ENCODE measurements at places on chromosomes 4 and X. TPM values are rescaled to one million over a fixed set of nuclear protein-coding genes. Genes with fewer than 3 reads are reported as not detected.

IQSEC2 gene
- 13.5 TPM for polyA plus RNA-seq

TNIP3 gene
- polyA plus RNA-seq, result 2.3 TPM

DNA sequence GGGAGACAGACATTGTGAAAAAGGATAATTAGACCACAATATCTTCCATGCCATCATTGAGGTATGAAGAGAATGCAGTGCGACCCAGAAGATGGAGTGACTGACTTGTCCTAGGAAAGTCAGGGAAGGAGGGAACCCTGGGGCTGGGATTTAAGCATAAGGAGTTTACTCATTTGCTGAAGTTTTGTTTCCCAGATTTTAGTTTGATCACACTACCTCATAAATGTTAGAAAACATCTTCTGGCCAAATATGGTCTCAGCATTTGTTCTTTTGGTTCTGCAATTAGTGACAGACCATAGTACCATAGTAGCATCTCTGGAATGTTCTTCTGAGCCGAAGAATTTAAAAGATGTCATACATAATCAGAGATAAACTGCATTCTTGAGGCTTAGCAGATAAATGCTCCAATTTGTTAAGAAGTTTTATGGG, 96.5 kb upstream of the PGRMC2 start:
- DNase-seq, result no peak

- DNase-seq, result no peak
Observed at GRCh38 chrX:40772290-40772689, 36.9 kb upstream of the MED14 start.

- DNase-seq, result no peak
Observed at GRCh38 chr4:158863296-158863695, 94.5 kb downstream of the FNIP2 start.

- DNase-seq, result no peak
Observed at GRCh38 chr4:62191451-62192240, 991.5 kb downstream of the ADGRL3 start.

DNA sequence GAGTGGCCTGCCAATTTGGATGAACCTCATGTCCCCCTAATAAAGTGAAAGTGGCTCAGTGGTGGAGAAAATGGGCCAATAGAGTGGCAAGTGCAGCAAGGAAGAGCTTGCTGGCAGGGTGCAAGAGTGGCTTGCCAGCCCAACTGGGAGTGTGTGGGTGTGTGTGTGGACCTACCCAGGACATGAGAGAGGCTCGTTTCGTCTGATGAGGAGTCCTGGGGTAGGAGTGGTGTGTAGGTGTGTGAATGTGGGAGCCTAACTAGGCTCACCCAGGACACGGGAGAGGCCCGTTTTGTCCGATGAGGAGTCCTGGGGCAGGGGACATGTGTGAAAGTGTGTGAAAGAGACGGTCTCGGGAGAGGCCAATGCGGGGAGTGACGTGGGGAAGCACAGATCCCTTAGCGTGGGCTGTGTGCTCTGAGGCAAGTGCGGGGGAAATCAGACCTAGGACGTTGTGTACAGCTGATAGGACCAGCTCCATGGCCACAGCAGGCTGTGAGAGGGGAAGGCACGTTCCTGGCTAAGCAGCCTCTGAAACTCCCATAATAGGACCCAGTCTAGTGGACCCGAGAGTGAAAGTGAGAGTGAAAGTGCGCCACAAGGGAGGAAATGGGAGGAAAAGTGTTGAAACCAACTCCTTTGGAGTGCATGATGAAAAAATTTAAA, 5.3 kb downstream of the GAGE10 start:
- no peak for DNase-seq

GRCh38 chr4:136709897-136710296, 822.4 kb downstream of the PCDH18 start:
- DNase-seq, result no peak

All from left renal cortex interstitium (tissue), 4 donors.